ENCODE measurements at places on chromosomes 1 and 21. TPM values are rescaled to one million over a fixed set of nuclear protein-coding genes. Genes with fewer than 3 reads are reported as not detected.

GRCh38 chr1:19205845-19206244 lies 4.2 kb downstream of the UBR4 start:
- DNase-seq, result peak; percentile 56

DNA sequence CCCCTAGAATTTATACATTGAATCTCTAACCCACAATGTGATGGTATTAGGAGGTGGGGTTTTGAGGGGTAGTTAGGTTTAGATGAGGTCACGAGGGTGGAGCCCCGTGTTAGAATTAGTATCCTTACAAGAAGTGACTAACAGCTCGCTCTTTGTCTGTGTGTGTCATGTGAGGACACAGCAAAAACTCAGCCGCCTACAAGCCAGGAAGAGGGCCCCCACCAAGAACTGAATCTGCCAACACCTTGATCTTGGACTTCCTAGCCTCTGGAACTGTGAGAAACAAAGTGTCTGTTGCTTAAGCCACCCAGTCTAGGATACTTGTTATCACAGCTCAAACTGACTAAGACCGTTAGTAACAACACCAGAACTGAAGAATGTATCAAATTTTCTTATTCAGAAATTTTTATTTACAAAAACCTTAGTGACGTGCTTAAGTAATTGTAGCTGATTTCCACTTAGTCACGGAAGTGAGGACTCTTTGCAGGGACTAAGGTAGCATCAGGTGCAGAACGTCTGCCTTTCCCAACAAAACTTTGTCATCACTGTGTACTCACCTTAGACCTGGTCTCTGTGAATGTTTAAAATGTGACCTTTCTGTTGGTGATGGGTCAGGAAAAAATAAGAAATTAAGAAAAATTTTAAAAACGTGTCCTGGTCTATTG lies 24.5 kb upstream of the LRRC8C start:
- peak; percentile 69 for DNase-seq

GRCh38 chr1:201678264-201679101 lies 139.6 kb downstream of the NAV1 start:
- DNase-seq, result no peak

- no peak for DNase-seq
Observed at GRCh38 chr1:174451408-174451807, 3.6 kb downstream of the GPR52 start.

DNA sequence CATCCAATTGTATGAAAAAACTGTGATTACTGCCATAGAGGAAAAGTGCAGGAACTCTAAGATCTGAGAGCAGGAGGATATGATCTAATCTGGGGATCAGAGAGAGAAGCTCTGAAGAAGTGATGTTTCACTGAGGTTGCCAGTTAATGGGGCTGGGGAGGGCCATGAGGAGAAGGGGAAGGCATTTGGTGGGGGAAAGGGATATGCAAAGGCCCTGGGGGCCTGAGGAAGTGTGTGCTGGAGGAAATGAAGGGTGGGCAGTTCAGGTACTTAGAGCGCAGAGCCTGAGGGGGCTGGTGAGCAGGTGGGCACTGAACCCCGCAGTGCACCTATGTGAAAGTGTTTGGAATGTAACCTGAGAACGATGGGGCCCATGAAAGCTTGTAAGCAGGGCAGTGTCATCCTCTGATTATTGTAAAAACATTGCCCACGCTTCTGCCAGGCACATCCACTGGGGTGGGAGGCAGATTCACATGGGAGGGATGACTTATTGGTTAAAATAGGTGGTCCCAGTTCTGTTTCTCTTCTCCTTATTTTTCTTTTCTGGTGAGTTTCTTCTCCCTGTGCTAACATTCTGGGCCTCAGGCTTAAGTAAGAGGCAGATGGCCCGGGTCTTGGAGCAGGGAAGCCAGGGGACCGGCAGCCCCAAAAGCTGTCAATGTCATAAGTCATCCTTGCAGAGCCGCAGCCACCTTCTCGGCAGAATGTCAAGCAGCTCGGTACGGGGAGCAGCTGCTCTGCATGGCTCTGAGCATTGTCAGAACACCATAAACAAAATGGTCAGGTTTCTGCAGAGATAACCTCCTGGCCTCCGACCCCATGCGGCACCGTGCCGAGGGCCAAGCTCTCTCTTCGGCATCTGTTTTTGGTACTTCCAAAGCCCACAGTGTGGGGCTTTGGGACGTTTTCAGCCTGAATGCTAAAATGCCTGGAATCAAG lies 492.0 kb upstream of the VAMP3 start:
- peak; percentile 7 for DNase-seq

DNA sequence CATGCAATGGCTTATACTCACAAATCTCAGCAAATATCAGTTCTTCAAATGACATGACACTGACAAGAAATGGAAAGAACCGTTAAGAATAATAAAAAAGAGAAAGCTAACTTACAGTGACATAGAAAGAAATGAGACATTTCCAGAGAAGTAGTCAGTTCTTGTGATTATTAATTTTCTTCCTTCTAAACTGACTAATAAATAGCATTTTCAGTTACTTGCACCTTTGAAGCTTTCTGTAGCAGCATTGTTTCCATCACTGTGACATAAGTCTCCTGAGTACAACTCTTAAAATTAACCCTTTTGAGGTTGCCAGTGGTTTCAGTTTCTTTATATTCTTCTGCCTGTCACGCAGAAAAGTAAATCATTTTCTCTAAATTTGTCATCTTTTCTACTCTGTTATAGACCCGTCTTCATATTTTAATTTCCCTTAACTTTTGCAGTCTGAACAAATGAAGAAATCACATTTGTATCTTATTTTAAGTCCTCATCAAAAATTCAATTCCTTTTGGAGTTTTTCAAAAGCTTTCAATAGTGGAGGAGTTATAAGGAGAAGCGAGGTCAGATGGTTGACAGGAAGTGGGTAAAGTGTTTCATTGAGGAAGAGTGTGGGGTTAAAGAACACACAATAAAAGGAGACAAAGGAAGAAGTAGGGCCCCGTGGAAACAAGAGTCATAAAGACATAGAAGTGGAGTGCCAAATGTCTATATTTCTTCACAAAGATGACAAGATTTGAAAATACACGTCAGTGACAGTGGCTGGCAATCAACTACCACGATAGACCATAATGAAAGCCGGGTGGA lies 57.9 kb upstream of the S1PR1 start:
- DNase-seq, result no peak

- DNase-seq, result peak; percentile 51
Observed at GRCh38 chr1:9399510-9400424, 107.1 kb downstream of the SPSB1 start.

GRCh38 chr1:81312272-81312754 lies 488.4 kb upstream of the ADGRL2 start:
- DNase-seq, result no peak

- DNase-seq, result no peak
Observed at GRCh38 chr1:22449636-22450035, 2.0 kb upstream of the ZBTB40 start.

DNA sequence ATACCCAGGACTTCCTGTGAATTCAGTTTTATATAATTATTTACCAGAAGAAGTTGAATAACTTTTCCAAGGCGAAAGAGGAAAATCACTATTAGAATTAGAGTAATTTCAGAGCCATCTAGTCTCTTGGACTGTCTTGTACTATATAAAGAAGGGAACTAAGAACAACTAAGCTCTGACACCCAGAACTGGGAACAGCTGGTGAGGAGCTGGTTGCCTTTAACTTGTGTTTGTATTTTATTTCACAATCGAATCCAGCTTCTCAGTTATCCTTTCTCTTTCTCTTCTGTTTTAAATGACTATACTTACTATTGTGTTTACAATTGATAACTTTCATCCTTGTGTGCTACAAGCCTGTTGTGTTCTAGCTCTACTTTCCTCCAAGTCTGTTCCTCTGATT lies 8.4 kb downstream of the SNX27 start:
- DNase-seq, result peak; percentile 86

MMP23B gene
- 11.0 TPM for total RNA-seq

NMNAT2 gene
- total RNA-seq, result 1.3 TPM

- no peak for DNase-seq
Observed at GRCh38 chr1:157090771-157091170, 8.8 kb downstream of the ETV3L start.

GRCh38 chr1:36835017-36835695 lies 199.2 kb downstream of the GRIK3 start:
- no peak for DNase-seq

- no peak for DNase-seq
Observed at GRCh38 chr21:43929217-43929971, 64.4 kb downstream of the AGPAT3 start.

S100B gene
- total RNA-seq, result not detected

TFF3 gene
- total RNA-seq, result not detected

DNA sequence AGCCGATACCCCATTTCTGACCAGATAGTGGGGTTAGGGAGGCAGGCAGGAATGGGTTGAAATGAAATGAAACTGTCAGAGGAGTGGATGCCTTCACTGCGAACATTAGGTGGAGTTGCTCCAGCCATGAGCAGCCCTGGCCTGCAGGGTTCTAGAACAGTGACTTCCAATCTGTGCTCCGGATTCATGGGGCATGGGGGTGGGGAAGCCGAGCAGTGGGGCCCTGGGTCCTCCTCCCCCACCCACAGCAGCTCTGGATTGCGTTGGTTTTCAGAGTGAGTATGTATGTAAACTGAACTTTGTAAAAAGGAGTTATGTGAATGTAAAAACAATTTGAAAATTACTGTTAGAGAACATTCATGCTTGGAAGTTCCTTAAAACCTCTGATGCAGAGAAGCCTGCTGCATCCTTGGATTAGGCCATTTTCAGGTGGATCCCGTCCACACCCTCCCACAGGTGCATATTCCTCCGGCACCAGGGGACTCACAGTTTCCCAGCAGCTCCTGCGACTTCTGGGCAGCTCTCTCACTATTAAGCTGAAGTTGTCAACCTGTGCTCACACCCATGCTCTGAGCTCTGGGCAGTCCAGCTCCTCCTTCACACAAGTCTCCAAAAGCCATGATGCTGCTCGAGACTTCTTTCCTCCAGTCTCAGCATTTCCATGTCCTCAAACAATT lies 54.4 kb upstream of the EDN2 start:
- DNase-seq, result no peak

DNA sequence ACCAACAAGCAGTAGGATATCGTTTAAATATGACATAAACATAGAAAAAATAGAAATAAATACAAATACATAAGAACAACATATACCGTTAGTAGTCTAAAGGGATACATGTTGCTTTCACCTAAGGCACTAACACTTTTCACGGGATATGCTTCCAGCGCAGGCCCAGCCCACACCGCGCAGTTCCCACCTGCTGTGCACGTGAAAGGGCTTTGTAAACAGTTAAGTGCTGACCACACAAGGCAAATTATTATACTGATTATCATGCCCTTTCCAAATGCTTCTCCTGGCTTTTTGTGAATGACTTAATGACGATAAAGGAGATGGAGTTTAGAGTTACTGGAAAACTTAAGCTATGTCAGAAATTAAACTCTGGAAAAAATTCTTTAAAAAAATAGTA lies 11.3 kb upstream of the IL22RA1 start:
- no peak for DNase-seq

LDLRAD1 gene
- not detected for total RNA-seq

DNA sequence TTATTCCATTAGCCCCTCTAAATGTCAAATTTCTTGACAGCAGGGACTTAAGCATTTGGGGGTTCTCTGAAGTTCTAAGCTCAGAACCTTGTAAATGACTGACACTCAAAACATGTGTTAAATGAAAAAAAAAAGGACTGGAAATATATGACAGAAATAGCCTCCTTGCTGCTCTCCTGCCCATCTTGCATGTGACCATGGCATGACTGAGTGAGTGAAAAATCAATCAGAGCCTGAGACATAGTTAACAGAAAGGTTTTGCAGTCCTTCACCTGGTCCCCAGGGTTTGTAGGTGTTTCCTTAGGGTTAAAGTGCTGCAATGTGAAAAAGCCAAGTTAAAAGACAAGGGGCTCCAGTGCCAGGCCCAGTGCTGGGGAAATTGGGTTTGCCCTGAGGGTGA lies 168.1 kb downstream of the ZBTB18 start:
- no peak for DNase-seq

DNA sequence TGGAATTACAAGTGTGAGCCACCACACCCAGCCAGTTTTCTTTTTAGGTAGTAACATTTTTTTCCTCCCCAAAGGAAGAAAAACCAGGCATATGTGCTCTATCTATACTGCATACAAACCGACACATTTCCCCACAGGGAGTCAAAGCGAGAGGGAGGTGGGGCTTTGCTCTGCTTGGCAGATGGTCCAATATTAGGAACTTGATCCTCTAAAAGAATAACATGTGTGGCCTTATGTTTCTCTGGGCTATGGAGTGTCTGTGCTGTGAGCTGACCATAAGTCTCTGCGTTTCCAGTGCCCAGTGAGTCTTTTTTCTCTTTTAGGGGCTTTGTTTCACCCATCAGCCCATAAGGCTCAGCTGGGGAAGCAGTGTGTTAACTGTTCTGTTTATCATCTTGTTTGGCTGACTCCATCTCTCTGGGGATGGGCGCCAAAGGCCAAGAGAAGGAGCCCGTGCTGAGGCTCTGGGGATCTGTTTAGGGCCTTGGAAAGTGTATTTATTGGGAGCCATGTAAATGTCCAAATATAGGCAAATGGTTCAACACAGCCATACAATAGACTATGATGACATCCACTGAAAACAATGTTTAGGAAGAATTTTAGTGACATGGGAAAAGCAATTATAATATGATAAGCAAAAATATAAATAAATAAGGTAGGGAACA lies 20.2 kb downstream of the LMOD1 start:
- peak; percentile 56 for DNase-seq

DNA sequence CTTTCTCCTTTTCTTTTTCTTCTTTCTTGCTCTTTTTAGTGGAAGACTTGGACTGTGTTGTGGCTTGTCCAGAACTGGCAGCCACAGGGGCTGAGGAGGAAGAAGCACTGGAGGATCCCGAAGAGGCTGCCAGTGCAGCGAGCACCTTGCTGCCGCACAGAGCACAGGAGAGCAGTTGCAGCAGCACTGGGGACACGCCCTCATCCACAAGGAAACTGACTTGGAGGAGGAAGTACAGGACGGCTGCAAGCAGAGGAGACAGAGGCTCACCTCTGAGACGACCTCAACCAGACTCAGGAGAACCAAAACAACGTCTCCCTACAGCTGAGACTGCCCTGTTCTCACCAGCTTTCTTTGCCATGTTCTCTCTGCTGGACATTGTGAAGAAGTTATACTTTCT lies 88.9 kb downstream of the UBR4 start:
- DNase-seq, result no peak

DNA sequence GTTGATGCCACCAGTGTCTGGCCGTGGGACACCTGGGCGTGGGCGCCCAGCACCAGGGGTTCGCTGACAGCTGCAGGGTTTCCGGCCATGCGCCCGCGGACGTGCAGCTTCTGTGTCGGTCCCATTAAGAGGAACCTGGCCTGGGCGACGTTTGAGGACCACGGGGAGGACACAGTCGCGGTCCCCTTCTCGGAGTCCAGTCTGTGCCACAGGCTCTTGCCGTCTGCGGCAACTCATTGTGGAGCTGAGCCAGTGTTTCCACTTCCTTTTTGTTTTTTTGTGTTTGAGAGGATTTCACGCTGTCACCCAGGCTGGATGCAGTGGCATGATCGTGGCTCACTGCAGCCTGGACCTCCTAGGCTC lies 1.6 kb upstream of the C1orf159 start:
- no peak for DNase-seq

GRCh38 chr1:210445931-210446330 lies 117.2 kb downstream of the HHAT start:
- no peak for DNase-seq

TCP10L gene
- total RNA-seq, result 0.32 TPM

SLC9C2 gene
- total RNA-seq, result not detected

GRCh38 chr1:119903443-119903835 lies 7.1 kb upstream of the ADAM30 start:
- DNase-seq, result no peak

Data from fibroblast of villous mesenchyme (primary cell).